ENCODE measurements at places on chromosomes 4 and X.

- no peak for DNase-seq
Observed at GRCh38 chr4:8437281-8437680, 3.2 kb downstream of the ACOX3 start.

DNA sequence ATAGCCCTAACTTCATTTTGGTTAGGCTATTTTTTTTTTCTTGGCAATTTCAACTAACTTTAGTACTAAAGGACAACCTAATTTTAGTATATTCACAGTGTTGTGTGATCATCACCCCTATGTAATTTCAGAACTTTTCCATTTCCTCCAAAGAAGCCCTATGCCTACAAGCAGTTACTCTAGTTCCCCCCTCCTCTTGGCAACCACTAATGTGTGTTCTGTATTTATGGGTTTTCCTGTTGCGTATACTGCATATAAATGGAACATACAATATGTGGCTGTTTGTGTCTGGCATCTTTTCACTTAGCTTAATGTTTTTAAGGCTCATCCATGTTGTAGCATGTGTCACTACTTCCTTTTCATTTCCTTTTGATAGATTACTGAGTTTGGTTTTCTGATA, 57.6 kb downstream of the N4BP2 start:
- DNase-seq, result no peak

DNA sequence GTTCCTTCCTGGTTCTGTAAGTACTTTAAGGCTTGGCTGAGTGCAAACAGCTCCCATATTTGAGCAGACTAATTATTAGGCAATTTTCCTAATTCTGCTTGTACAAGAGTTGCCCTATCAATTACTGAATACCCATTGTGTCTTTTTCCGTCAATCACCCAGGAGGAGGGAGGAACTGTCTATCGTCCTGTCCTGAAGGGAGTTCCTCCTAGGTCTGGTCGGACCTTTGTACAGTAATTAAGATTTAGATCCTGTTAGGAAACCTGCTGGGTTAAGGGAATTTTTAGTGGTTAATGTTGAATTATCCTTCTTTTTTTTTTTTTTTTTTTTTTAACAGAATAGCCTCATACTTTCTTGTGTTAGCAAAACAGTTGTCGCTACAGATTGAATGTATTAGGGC, 130.1 kb downstream of the KDM6A start:
- no peak for DNase-seq

- DNase-seq, result no peak
Observed at GRCh38 chr4:55364691-55365344, 18.8 kb downstream of the SRD5A3 start.

DNA sequence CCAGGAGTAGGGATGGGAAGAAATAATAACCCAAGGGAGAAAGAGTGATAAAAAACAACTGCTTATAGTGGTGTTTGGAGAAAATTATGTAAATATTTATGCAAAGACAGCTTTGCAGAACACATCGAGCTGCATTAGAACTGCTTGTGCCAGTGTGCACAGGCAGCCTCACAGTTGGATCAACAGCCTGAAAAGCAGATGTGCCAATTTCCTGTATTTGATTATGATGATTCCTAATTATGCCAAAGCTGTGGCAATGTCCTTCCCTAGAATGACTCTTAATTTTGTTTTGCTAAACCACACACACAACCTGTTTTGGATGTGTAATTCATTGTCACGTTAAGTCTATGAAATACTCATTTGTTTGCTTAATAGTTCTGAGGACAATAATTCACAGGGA, 30.6 kb upstream of the ANTXR2 start:
- DNase-seq, result no peak

GRCh38 chr4:42483426-42484379, 86.4 kb downstream of the SHISA3 start:
- DNase-seq, result no peak
